H7 (cell line): ENCODE measurements at places on chromosomes 5 and 9.

GRCh38 chr9:130117816-130118632, 54.2 kb upstream of the NCS1 start:
- DNase-seq: peak; percentile 30

- DNase-seq: no peak
These were observed 682 bp downstream of the MAN1B1 start for GRCh38 chr9:137087409-137087925.

GRCh38 chr5:161421067-161421466, 125.5 kb downstream of the GABRB2 start:
- no peak for DNase-seq

- DNase-seq: no peak
These were observed 1111.4 kb downstream of the CDH18 start for GRCh38 chr5:18876565-18876964.

DNA sequence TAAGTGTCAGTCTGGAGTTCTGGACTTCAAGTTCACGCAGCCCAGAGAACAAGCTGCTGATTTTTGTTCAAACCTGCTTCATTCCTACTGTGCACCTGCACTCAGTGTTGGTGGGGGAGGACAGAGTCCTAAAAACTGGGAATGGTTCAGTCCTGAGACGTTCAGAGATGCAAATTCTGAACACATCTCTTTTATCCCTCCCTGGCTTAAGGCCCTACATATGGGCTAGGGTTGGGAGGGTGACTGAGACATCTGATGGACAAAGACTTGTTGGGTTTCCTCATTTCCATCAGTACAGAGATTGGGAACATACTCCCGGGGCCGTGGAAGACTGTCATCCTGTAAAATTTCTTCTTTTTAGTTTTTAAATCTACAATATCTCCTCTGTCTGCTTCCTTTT, 83.0 kb upstream of the TTC23L start:
- DNase-seq: no peak

- no peak for DNase-seq
These were observed 22.2 kb upstream of the CTSL start for GRCh38 chr9:87703636-87704276.

GRCh38 chr9:13364271-13365000, 84.9 kb upstream of the MPDZ start:
- DNase-seq: no peak

DNA sequence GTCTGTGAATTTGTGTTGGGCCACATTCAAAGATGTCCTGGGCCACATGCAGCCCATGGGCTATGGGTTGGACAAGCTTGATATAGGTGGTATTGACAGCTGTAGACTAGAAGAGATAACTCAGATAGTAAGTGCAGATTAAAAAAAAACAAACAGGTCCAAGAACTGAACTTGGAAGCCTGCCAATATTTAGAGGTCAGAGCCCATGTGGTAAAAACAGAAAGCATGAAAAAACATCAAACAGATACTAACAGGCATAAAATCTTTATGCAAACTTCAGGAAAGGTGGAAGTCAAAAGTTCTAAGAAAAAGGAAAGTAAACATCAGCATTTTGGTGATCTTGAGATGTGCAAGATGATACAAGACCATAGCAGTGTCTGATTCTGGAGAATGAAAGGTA, 155.1 kb upstream of the NR4A3 start:
- no peak for DNase-seq

DNA sequence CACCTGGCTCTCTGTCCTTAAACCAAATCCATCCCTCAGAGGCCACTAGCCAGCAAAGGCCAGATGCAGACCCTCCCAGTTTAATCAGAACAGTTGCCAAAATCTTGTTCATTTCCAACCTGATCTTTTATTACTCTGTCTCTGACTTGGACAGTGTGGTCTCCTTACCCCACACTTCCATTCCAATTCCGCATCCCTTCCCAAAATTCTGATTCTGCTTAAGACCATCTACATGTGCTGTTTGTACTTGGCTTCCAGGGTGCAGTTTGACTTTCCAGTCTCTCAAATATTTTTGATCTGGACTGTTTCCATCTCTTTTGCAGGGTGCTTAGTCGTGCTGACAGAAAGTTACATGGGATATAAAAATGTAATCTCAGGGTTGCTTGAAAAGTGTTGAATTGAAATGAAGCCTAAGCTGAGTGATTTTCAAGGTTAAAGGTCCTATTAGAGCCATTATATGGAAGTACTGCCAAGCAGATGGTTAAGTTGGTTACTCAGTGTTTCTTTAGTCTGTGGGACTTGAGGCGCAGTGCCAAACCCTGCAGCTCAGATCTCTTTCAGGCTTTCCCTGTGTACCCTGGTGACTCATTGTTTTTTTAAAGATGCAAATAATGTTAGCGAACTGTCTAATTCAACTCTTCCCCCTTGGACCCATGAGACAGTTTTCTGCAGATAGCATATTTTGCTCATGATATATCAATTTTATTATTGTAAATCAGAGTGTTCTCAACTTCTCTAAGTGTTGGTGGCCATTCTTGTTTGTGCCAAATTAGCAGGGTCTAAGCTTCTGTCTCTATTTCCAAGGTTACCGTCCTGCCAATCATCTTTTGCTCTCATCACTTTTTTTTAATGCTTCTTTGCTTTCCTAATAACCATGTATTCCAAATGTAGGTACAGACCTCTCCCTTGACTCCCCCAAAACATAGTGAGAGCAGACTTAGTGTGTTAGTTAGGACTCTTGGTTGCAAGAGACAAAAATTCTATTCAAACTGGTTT, 18.2 kb upstream of the DCP2 start:
- no peak for DNase-seq

GRCh38 chr5:165420493-165420892, 1915.1 kb downstream of the MAT2B start:
- DNase-seq: no peak

GRCh38 chr9:972501-973294, 3.8 kb upstream of the DMRT3 start:
- peak; percentile 75 for DNase-seq

- DNase-seq: no peak
These were observed 69.8 kb downstream of the RPS23 start for GRCh38 chr5:82208371-82208770.

DNA sequence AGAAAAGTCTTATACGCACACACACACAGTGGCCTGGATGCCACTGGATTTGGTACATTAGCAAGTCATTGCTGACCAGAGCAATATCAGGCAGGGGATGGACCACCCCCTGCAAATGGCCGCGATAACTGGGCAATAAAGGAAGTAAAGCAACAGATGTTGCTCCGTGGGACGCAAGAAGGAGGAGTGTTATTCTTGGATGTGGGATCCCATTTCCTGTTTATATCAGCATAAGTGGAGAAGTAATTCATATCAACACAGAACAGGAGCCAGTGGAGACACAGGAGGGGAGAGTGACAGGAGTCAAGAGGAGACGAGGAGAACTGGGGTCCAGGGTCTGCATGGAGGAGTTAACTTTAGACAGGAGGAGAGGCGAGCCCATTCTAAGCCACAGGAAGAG, 18.4 kb downstream of the RUFY1 start:
- no peak for DNase-seq

- DNase-seq: no peak
These were observed 239.1 kb downstream of the MAN2A1 start for GRCh38 chr5:109928811-109929210.

DNA sequence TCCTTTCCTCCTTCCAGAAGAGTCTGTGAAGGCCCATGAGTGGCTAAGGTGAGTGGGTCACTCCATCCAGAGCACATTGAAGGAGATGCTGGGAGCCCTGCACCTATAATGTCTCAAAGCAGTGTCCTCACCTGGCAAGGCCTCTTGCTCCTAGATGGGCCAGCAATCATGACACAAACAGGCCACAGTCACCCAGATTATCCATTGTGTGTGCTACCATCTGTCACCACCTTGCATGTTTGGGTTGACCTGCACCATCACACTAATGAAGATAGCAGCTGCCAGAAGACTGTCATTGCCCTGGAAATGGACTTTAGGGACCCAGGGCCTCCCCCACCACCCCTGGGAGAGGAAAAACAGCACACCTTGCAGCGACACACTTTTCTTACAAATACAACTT, 69.6 kb downstream of the GABBR2 start:
- DNase-seq: no peak

GRCh38 chr5:83865579-83865978, 144.9 kb upstream of the HAPLN1 start:
- no peak for DNase-seq

- no peak for DNase-seq
These were observed 10.7 kb upstream of the DIPK1B start for GRCh38 chr9:136701668-136702053.

GRCh38 chr5:137142346-137142745, 356.8 kb downstream of the SPOCK1 start:
- DNase-seq: no peak

DNA sequence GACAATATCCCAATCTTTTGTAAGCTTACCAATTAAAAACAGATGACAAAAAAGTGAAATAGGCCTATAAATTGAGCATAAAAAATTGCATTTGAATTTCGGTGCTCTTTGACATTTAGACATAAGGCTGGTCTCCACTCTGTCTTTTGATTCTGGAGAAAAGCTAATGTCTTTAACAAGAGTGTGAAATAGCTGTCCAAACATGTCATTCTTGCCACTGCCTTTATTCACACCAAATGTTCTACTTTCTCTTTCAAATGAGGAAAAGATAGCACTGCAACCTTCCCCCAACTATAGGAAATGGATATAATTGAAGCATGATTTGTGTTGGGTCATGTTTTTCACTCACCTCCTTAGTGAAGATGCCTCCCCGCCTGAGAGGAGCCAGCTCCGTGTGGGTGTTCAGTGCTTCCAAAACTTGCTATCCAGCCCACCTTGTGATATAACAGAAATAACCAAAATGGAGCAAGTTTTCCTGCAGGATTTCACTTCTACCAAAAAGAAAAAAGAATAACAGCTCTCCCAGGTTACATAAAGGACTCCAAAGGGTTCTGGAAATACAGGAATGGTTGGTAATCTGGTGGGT, 55.2 kb upstream of the STK32A start:
- no peak for DNase-seq

DNA sequence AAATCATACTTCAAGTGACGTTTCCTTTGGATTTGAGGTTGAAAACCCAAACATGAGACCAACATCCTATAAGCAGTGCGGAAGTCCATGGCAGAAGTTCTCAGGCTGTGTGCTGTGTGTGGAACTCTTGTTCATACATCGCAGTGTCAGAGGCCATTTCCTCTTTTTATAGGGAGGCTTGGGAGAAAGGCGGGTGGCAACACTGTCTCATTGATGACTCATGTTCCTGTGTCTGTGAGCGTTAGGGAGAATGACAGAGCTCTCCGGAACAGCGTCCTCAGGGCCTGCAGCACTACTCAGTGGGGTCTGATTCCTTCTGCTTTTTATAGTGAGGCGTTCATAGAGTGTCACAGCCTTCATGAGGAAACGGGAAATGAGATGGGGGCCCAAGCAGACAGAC, 98.8 kb upstream of the BASP1 start:
- DNase-seq: no peak

DNA sequence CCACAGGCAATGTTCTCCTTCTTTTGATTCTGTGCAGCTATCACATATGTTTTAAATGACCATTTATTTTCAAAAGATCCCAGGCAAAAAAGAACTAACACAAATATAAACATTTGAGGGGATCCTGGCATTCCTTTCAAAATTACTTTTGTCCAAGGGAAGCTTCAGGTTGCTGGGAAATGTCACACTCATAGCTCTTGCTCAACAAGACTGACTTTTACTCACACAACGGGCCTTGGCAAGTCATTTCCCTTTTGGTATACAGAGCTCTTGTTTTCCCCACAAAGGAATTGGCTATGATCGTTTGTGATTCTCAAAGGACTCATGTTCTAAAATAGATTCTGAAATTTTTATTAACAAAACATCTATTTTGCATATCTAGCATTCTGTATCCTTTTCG, 4.5 kb upstream of the PALM2AKAP2 start:
- DNase-seq: no peak

GRCh38 chr9:5531101-5531882, 21.0 kb downstream of the PDCD1LG2 start:
- DNase-seq: no peak

DNA sequence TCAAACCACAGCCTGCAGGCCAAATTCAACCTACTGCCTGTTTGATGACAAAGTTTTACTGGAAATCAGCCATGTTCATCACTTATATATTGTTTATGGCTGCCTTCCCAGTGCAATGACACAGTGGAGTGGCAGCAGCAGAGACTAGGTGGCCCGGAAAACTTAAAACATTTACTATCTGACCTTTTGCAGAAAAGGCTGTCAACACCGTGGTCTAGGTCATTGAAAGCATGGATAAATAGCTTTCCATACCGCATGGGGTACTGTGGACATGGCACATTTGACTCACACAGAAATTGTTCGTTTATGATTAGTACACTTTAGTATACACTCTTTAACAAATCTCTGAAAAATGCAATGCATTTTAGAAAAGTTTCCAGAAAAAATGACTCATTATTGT, 298.3 kb upstream of the EFNA5 start:
- no peak for DNase-seq

DNA sequence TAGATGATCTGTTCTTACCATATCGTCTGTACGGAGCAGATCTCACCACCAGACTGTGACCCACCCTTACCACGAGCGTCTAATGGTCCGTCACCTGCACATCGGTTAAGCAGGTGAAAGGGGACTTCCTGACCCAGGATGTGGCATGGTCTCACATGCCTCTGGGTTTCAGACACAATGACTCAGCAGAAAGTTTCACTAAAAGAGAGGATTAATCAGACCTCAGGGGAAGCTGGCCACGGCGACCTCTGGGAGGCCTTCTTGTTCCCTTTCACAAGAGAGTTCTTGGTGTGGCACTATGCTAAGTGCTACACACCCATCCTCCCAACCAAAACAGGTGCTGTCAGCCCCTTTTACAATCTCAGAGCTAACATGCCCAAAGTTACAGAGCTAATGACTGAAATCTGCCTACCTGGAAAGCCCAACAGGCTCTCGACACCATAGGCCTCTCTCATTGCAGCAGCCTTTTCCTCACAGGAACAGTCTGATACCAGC, 41.6 kb downstream of the ADAMTS12 start:
- DNase-seq: peak; percentile 18

GRCh38 chr9:72598639-72599038, 77.2 kb downstream of the TMC1 start:
- no peak for DNase-seq

DNA sequence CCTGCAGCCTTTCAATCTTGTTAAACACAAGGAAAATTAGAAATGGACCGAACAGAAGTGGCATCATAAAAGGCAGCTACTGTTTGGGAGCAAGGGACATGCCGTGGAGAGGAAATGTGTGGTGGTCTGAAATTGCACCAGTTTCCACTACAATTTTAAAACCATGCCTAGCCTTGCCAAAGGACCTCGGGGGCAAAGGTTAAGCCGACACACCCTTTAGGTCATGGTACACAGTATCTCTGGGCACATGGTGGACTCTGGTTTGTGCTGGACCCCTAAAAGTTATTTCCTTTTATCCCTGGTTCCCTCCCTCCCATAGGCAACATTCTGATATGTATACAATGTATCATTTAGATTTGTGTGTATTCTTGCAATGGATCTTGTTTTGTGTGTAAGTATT, 78.0 kb downstream of the F2RL2 start:
- DNase-seq: no peak

DNA sequence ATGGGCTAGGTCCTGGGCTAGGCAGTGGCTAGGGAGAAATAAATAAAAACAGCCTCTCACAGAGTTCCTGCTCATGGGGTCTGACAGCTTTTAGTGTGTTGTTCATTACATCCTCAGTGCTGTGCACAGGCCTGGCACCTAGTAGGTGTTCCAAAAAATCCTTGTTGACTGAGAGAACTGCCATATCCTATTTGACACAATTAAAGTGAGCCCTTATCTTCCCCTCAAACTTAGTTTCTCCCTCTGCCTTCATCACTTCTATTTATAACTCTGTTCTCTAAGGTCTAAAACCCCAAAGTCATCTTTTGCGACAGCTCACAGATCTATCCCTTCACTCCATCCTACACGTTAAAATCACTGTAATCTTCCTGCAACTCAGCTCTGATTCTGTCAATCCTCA, 549.1 kb upstream of the DAP start:
- DNase-seq: no peak
